Sciatic nerve (tissue), 2 donors: ENCODE measurements at places on chromosomes 13 and 19. TPM values are rescaled to one million over a fixed set of nuclear protein-coding genes. Genes with fewer than 3 reads are reported as not detected.
A peak's percentile ranks its signal among the peaks of the same experiment; 100 is the strongest.

DNA sequence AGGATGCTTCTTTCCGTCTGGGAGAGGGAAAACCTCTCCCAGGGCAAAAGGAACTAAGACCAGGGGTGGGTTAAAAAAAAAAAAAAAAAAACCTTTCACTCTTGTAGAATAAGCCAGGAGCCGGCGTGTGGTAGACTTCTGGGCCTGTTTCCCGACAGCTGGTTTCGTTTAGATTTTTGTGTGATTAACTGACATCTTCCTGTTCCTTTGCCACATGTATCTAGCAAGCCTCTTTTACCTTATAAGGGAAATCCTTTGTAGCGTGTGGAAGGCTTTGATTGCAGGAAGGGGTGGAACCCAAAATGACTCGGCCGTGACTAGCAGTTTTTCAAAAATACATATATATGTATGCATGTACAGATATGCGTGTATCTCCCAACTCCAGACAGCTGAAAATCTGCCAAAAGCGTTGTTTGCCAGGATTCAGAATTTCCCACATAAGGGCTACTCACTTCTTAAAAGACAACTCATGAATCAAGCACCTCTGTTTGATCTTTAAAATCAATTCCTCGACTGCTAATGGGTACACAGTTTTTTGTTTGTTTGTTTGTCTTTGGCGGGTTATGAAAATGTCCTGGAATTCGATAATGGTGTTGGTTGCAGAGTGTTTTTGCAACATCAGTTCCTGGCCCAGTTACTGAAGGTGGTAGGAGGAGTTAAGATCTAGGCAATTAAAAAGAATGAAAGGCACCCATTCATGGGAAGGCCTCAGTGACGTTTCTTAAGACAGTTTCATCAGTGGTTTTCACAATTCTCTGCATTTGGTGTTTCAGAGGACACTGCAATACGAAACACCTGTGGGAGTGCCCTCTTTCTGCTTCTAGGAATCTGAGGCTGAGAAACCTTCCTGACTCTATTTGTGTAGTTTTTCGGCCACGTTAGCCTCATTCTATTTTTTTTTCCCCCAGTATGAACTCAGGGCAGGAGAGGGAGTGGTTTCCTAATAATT is 2.7 kb downstream of the TPM4 start:
- DNase-seq = peak; percentile 82

- peak; percentile 89 for DNase-seq
Observed at GRCh38 chr19:47210689-47211316, 20.2 kb downstream of the BBC3 start.

The TUBA3C gene
- total RNA-seq = not detected

DNA sequence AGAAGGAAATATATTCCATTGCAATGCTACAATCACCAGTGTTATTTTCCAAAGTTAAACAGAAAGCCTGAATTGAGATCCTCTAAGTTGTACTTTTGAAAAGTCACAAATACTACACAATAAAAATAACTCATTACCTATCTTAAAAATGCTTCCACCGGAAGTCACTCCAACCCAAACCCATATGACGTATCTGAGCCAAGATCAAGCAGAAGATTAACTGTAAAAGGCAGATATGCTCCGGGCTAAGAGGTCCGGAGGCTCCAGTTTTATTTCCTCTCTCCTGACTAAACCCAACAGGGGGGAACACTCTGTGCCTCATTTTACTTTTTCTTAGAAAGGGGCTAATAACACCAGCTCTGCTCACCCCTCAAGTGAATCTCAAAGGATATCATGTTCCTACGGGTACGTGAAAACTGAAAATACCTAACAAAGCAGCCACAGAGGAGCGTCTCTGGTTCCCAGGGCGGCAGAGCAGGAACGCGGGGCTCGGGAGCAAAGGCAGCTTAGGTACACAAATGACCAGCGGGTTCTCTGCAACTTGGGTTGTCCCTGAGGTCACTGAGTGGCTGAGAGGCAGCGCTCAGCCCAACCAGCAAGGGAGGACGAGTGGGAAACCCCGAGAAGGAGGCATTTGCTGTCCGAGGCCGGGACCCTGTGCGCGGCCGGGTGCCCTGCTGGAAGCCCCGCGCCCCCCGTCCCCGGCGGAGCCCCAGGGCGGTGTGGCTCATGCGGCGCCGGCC is 750 bp downstream of the RAB20 start:
- DNase-seq = no peak

DNA sequence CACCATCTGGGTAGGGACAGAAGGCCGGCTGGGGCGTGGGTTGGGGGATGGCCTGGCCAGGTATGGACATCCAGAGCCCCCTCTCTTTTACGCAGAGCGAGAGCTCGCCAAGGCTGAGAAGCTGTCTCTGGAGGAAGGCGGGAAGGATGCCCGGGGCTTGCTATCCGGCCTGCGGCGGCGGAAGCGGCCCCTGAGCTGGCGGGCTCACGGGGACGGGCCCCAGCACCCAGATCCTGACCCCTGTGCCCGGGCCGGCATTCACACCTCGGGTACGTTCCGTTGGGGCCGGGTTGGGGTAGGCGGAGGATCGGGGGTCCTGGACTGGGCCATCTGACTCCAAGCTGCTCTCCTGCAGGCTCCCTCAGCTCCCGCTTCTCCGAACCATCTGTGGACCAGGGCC is 8.7 kb upstream of the SCN1B start:
- no peak for DNase-seq
